ENCODE measurements at places on chromosomes 3 and 15.

DNA sequence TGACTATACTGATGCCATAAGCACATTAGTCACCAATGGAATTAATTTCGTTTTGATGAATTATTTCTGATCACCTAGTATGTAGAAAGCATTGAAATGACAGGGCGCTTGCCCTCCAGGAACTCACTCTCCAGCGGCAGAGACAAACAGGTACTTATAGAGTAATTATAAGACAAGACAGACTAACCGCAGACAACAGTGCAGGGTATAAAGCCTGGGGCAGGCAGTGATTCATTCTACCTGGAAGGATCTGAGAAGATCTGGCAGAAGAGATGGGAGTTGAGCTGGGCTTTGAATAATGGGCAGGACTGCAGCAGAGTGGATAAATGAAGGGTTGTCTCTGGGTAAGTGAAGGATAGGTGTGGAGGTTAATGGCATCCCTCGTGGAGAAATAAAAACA lies 331.8 kb downstream of the FGF12 start:
- DNase-seq = no peak

DNA sequence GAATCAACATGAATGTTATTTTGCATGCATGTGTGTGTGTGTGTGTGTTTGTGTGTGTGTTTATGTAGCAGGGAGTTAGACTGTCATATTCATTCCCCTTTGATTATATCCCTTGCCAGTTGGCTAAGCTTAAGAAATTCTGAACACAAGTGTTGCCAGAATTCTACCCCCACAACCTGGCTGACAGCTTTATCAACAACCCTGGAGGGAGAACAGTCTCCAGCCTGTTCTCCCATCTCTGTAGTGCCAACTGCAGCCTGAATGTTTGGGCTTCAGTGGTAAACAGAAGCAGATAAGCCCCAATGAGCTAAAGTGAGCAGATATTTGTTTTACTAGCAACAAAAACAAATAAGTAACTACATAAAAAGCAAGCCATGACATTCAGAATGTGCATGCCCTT lies 162.6 kb upstream of the ABI3BP start:
- no peak for DNase-seq

- no peak for DNase-seq
Measured at GRCh38 chr15:38216763-38217162, 35.9 kb upstream of the SPRED1 start.

GRCh38 chr15:39403640-39404117 lies 177.2 kb upstream of the THBS1 start:
- DNase-seq = no peak

DNA sequence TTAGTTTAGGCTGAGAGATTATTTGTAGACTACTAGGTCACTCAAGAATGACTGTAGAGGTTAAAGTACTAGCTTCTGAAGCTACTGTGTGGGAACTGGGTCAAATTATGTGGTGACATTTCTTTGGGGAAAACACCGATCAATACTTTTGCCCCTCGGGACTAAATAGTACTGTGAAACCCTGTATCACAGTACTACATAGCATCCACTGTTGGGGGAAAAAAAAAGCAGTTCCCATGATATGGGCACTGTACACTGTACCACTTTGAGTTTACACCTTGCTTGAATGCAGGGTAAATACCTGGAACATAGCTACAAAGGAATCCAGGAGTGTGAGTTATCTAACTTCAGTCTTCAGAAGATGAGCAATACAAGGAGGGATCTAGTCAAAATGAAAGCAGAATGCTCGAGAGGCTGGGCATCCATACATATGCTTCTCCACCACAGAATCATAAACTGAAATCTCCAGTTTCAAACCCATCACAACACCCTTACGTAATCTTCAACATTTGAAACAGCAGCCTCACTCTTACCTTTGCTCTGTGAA lies 311.4 kb downstream of the UNC13C start:
- no peak for DNase-seq

All from iPS-NIHi11 (cell line).